ENCODE measurements at places on chromosomes 11 and 22.
A peak's percentile ranks its signal among the peaks of the same experiment; 100 is the strongest.

GRCh38 chr11:134069426-134070341 is 812 bp downstream of the JAM3 start:
- DNase-seq, result peak; percentile 74

DNA sequence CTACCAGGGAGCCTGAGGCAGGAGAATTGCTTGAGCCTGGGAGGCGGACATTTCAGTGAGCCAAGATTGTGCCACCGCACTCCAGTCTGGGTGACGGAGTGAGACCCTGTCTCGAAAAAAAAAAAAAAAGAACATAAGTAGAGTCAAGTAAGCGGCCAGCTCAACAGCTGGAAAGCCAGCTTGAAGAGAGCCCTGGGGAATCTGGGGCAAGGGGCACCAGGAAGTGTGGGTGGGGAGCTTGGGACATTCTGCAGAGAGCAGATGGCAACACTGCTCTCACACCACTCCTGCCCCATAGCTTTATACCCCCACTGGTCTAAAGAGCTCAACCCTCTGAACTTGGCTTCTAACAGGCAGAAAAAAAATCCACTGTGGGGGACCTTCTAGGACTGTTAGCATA is 505.6 kb downstream of the BUD13 start:
- no peak for DNase-seq

DNA sequence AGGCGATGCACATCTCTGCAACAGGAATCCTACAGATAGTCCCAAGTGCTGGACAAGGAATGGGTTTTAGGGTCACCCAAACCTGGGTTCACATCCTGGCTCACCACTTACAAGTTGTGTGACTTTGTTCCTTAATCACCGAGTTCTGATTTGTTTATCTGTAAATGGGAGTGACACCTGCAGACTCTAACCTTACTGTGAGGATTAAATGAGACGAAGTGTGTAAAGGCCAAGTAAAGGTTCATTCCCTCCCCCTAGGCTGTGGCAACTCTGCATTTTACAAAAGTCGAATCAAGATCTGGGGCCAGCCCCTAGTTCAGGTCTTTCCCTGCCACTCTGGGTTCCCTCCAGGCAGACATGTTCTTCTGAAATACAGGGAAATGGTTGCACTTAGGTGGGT is 34.9 kb downstream of the SERPINH1 start:
- DNase-seq, result no peak

- no peak for DNase-seq
Measured at GRCh38 chr11:134951305-134951700, 539.3 kb upstream of the B3GAT1 start.

GRCh38 chr11:118057251-118058145 is 19.4 kb upstream of the TMPRSS4 start:
- peak; percentile 40 for DNase-seq

- DNase-seq, result peak; percentile 56
Measured at GRCh38 chr11:75239531-75240290, 863 bp upstream of the TPBGL start.

Data from endodermal cell (in vitro differentiated cells).